ENCODE measurements at places on chromosomes 7 and 10. TPM values are rescaled to one million over a fixed set of nuclear protein-coding genes. Genes with fewer than 3 reads are reported as not detected.

- H3K4me3 ChIP-seq = no peak overlapping the region
- H3K4me1 ChIP-seq = peaks cover 7% of the 10 kb centered on the region
- H3K27me3 ChIP-seq = no peaks in the 10 kb centered on the region
- H3K36me3 ChIP-seq = no peaks in the 10 kb centered on the region
- DNase-seq = no peak
Observed at GRCh38 chr7:139913021-139913844, 84.2 kb downstream of the TBXAS1 start.

Gene ASIC3
- 1.3 TPM for total RNA-seq

DNA sequence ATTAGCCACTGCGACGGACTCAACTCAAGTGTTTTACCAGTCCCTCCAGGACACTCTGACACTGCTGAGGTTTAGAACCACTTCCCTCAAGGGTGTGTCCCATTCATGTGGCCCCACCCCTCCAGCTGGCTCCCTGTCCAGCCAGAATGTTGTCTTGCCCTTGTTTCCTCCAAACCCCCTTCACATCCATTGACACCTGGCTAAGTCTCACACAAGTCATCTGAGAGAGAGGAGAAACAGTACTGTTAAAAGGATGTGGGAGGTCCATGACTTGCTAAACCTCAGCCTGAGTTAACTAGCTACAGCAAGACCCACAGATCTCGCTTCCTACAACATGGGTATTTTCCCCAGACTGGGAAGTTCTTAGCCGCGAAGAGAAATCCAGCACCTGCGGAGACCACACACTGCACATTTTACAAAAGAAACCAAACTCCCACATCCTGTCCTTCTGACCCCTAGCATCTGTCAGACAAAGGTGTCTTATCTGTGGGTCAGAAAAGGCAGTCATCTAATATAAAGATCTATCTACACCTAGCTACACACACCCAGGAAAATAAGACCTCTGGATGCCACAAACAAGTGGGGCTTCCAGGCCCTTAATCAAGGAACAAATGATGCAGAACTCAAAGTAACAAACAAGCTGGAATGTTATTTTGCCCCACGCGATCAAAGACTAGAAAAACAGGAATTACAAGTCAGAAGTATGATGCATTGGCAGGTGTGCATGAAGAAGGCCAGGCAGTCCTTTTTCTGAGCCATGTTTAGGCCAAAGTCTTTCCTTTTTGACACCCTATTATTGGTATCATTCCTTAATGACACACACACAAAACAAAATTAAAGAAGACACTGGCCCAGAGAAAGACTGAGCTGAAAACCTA lies 13.9 kb downstream of the OSBPL3 start:
- no peaks in the 10 kb centered on the region for H3K27me3 ChIP-seq
- H3K36me3 ChIP-seq = no peaks in the 10 kb centered on the region
- no peak overlapping the region for H3K27ac ChIP-seq
- peak; percentile 72 for DNase-seq
- H3K4me1 ChIP-seq = peaks cover 39% of the 10 kb centered on the region

GRCh38 chr7:46034056-46034768 lies 113.1 kb upstream of the IGFBP3 start:
- no peak for DNase-seq
- no peaks in the 10 kb centered on the region for H3K36me3 ChIP-seq
- H3K27ac ChIP-seq = no peak overlapping the region
- no peak overlapping the region for H3K4me3 ChIP-seq
- 0 out of 2 replicates have a peak, but pooled peaks cover 4% of the 10 kb centered on the region for H3K27me3 ChIP-seq

Gene TWIST1
- total RNA-seq = 2.2 TPM

- H3K36me3 ChIP-seq = no peaks in the 10 kb centered on the region
- no peak for DNase-seq
- no peaks in the 10 kb centered on the region for H3K4me1 ChIP-seq
- H3K4me3 ChIP-seq = no peak overlapping the region
Observed at GRCh38 chr10:26981232-26981824, 119.0 kb downstream of the ANKRD26 start.

Gene SEC31B
- total RNA-seq = 4.6 TPM

- no peak overlapping the region for H3K27ac ChIP-seq
- no peaks in the 10 kb centered on the region for H3K4me1 ChIP-seq
- H3K4me3 ChIP-seq = no peak overlapping the region
- 0 out of 2 replicates have a peak, but pooled peaks cover 4% of the 10 kb centered on the region for H3K27me3 ChIP-seq
- H3K36me3 ChIP-seq = no peaks in the 10 kb centered on the region
- DNase-seq = no peak
Observed at GRCh38 chr7:132592231-132592920, 16.1 kb upstream of the PLXNA4 start.

DNA sequence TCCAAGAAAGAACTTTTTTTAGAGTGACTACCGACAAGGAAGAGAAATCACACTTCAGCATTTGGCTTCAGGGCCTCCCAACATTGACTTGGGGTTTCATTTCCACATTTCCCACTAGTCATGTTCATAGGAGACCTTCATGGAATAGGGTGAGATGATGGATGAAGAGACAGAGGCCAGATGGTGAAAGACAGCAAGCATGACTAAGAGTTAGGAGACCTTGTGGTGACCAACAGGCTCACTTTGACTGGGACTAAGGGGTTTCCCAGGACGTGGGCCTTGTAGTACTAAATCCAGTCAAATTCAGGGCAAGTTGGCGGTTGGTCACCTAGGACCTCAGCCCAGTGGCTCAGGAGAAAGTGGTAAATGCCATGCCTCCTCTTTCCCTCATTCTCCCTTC lies 3.0 kb upstream of the GIMAP5 start:
- H3K27ac ChIP-seq = no peak overlapping the region
- peaks cover 2% of the 10 kb centered on the region for H3K27me3 ChIP-seq
- H3K4me3 ChIP-seq = no peak overlapping the region
- H3K36me3 ChIP-seq = no peaks in the 10 kb centered on the region
- no peaks in the 10 kb centered on the region for H3K4me1 ChIP-seq
- no peak for DNase-seq

Data from SJCRH30 (cell line).